ENCODE measurements at places on chromosomes 4 and X.

- peak; percentile 6 for DNase-seq
Measured at GRCh38 chr4:25926462-25926861, 12.4 kb downstream of the SMIM20 start.

- no peak for DNase-seq
Measured at GRCh38 chr4:101791182-101791558, 640 bp downstream of the BANK1 start.

DNA sequence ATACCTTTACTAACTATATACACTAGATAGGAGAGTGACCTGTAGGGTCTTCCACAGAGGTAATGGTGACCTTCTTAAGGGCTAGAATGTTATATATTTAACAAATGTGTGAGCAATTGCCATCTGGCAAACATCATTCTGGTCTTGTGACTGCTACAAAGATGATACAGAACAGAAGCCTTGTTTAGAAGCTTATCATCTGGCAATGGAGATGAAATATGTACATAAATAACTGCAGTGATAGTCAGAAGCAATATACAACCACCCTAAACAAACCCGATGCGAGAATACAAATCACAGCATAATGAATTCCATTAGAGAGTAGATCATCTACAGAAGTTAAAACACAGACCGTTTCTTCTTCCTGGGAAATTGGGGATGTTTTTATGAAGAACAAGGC lies 952.7 kb upstream of the SLIT2 start:
- no peak for DNase-seq

DNA sequence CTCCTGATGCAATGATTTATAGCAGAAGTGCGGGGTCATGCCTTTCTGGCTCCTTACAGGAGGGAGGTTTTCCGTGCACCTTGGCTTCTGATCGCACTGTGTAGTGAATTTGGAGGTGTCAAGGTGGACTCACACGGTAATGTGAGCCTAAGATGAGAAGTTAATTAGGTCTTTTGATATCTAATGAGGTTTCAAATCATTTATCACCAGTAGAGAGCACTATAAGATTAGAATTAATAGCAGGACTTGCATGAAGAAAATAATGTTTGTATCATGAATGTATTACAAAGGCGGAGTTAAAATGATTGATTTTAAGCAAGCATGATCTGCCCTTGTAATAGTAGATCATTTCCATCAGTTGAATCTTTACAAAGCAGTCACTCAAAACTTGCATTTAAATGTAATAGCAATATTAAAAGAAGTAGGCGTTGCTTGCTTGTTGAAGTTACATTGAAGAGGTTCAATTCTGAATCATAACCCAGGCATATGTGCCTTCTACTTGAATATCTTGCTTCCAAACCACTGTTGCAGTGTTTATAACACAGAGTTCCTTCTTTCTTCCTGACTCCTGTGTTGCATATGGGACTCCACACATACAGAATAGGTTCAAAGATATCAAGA lies 152.1 kb downstream of the FMR1NB start:
- no peak for DNase-seq

DNA sequence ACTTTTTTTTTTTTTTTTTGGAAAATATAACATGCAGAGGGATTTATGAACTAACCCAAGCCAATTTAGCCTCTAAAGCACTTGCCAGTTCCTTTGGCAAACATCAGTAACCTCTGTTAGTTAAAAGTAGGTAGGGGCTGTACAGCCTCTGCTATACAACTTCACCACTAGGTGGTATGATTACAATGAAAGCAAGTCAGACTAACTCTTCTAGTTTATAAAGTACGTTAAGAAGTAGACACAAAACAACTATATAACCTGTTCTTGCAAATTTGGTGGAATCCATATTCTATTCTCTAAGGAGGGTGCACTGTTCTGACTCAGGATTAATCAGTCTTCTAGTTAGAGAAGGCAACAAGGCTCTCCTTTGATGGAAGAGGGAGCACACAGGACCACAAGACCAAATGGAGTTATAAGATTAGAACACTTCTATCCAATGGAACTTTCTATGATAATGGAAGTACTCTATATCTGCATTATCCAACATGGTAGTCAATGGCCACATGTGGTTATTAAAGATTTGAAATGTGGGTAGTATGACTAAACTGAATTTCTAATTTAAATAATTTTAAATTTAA lies 12.8 kb downstream of the AIMP1 start:
- DNase-seq: no peak

- DNase-seq: no peak
Measured at GRCh38 chr4:124869961-124870495, 157.5 kb upstream of the ANKRD50 start.

GRCh38 chrX:2878563-2878962 lies 49.8 kb downstream of the GYG2 start:
- DNase-seq: no peak

GRCh38 chr4:187732524-187732923 lies 263.0 kb upstream of the ZFP42 start:
- no peak for DNase-seq

DNA sequence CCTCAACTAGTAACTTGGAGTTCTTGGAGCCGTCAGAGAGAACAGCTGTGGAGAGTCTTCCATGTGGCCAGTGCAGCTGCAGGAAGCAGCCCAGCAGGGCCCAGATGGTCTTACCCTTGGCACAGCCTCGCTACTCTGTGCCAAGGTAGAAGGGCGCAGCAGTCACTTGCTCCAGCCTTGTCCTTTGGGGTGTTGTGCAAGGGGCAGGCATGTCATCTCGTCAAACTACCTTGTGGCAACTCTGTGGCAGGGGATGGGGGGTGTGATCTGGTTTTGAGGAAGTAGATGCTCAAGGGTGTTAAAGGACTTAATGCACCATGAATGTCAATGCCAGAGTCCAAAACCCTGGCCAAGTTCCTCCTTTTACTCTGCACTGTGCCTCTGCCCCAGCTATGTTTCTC lies 34.2 kb upstream of the TBC1D14 start:
- DNase-seq: no peak

- DNase-seq: no peak
Measured at GRCh38 chrX:24242649-24243175, 71.2 kb downstream of the SUPT20HL2 start.

GRCh38 chr4:26377328-26378311 lies 56.8 kb downstream of the RBPJ start:
- no peak for DNase-seq

- DNase-seq: no peak
Measured at GRCh38 chrX:19760841-19761512, 126.4 kb downstream of the SH3KBP1 start.

DNA sequence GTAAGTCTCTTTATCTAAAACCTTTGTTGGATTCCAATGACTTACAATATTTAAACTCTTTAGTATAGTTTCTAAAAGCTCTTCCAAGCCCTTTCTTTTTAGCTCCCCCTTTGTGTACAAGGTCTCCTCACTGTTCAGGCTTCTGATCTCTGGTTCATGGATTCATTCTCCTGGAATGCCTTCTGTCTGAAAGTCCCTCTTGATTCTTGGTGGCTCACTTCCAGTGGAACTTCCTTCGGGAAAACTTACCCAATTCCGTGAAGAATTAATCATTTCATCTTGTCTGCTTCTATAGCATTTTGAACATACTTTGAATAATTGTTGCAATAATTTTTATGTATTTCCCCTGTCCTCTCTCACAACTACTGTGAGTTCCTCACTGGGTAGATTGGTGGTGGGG lies 3.6 kb downstream of the ARHGAP24 start:
- no peak for DNase-seq

DNA sequence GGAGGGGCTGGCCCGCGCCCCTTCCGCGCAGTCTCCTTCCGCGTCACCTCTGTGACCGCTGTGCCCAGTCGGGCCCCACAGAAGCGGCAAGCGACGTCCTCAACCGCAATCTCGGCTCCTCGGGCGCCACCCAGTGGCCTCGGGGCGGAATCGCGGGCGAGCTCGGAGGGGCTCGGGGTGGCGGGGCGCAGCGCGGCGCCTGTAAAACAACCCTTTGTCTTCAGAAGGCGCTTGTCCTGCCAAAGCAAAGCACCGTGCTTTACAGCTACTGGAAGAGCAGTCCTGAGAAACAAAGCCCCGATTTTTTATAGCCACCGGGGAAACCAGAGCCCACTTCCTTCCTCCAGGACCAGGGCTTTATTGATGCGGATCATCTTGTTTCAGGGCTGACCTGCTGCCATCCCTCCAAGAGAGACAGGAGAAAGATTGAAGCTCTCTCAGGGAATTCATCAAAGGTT lies 37.3 kb upstream of the CDKN2AIP start:
- peak; percentile 14 for DNase-seq

- DNase-seq: no peak
Measured at GRCh38 chrX:55135171-55135570, 46.4 kb downstream of the PAGE2 start.

DNA sequence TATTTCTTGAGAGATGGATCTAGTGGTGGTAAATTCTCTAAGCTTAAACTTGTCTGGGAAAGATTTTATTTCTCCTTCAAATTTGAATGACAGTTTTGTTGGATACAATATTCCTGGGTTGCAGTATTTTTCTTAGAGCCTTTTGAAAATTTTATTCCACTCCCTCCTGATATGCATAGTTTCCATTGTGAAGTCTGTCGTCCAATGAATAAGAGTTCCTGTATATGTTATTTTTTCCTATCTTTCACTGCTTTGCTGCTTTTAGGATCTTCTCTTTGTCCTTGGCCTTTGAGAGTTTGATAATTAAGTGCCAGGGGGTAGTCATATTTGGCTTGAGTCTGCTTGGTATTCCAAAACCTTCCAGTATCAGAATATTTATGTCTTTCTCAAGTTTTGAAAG lies 1156.4 kb upstream of the AGA start:
- no peak for DNase-seq

GRCh38 chr4:175419236-175419718 lies 392.8 kb downstream of the GPM6A start:
- DNase-seq: no peak

GRCh38 chrX:22248401-22248800 lies 24.3 kb upstream of the CBLL2 start:
- DNase-seq: no peak

DNA sequence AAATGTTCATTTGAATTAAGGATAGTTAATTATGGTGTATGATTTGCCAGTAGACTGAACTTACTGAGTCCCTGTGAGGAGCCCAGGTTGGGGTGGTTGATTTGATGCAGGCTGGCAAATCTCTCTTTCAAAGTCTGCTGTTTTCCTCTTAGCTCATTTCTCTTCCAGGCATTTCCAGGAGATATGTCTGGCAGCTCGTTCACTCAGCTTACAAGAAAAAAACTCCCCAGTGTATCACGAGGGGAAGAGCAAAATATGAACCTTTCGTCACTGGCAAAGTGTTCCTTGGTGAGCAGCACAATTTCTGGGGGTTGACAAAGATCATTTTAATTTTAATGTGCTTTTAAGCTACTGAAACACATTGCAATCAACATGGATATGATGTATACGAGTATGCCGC lies 244.2 kb downstream of the CBLL2 start:
- DNase-seq: no peak

GRCh38 chrX:124726881-124727280 lies 380.5 kb downstream of the SH2D1A start:
- DNase-seq: peak; percentile 38

GRCh38 chrX:154351183-154352011 lies 23.0 kb downstream of the FLNA start:
- DNase-seq: no peak

GRCh38 chrX:104641176-104641575 lies 75.2 kb downstream of the IL1RAPL2 start:
- DNase-seq: no peak

DNA sequence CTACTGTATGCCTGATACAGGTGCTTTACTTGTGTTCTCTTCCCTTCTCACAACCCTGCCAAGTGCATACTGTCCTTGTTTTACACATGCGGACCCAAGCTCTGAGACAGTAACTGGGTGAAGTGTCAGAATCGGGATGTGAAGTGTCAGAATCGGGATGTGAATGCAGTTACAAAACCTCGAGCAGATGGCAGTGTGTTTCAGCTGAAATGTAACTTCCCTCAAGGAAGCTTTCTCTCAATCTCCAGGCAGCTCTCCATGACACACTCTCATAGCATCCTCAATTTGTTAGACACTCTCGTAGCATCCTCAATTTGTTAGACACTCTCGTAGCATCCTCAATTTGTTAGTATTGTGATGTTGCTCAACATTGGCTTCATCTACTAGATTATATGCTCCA lies 1.1 kb upstream of the HPSE start:
- DNase-seq: no peak

DNA sequence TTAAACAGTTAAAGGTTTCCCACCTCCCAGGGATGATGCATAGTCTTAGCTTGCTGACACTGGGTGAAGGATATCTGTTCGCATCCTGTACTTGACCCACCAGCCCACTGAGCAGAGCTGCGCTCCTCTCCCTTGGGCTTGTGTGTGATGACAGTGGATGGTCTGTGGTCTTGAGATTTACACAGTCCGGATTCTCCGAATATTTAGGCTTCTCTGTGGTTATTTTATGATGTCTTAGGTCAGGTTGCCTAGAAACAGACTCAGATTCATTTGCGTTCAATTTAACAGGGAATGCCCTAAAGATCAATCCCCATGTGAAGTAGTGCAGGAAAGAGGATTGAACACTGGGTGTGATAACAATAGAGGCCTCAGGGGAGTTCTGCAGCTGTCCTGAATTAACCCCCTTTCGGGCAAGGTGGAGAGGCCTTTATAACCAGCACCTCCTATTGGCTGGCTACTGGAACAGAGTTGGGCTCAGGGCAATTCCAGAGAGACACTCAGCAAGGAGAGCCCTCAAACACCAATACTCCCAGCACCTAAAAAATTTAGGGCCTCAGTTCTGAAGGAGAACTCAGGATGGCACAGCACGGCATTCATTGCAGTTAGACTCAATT lies 653.2 kb upstream of the GALNT7 start:
- DNase-seq: no peak

DNA sequence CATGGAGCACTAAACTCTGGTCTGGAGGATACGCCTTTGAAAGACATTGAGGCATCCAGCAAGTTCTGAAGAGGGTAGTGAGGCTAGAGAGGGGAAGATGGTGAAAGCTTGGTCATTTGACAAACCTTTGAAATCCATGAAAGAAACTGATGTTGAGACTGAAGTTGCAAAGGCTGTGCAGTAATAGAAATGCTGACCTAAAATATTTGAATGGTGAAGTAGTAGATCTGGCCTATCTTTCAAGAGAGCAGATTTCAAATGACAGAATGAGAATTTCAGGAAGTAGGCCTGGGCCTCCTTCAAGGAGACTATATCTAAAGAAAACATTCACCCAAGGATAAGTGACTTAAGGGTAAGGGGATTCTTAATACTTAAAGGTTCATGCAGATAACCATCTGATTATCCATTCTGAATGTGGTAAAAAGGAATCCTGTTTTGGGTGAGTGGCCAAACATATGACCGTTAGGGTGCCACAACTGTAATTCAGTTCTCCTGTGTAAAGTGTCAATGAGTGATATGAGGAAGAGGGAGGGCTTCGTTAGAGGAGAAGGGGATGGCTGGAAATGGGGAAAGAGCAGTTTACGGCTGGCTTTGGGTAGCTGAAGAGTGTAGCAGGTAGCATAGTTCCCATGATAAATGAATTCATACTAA lies 62.2 kb downstream of the AMELX start:
- DNase-seq: no peak
